Activated naive CD4-positive, alpha-beta T cell treated with anti-CD3 and anti-CD28 coated beads, Interleukin-2, amount 10 ng/mL, durations not matched to agents 7 days and 5 days (primary cell): ENCODE measurements at places on chromosomes 3 and 15.

- DNase-seq, result no peak
These were observed 14.1 kb downstream of the SOX2 start for GRCh38 chr3:181725830-181726229.

- no peak for DNase-seq
These were observed 10.7 kb downstream of the MB21D2 start for GRCh38 chr3:192906940-192907339.

DNA sequence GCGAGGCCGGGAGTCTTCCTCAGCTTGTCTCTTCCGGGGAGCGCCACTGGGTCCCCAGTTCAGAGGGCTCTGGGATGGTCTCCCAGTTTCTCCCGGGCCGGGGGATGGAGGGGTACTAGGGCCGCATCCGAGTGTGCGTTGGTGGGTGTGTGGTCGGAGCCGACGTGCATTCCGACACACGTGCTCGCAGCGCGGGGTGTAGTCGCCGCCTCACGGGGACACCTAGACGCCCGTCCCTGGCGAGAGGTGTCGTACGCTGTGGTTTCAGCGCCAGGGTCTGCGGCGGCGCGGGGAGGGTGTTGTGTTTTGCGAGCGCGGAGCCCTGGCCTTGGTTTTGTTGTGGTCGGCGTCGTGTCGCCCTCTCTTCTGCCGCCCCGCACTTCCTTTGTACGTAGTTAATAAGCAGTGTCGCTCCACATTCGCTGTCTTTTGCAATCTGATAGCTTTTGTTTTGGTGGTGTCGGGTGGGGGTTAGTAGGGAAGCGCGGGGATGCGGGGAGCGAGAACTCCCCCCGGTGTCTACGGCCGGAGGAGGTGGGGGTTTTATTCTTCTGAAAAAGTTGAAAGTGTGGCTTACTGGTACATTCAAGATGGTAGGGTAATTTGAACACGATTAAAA lies 2.2 kb downstream of the IGF1R start:
- peak; percentile 68 for DNase-seq

GRCh38 chr3:50194903-50195500 lies 3.6 kb downstream of the GNAT1 start:
- DNase-seq, result no peak

DNA sequence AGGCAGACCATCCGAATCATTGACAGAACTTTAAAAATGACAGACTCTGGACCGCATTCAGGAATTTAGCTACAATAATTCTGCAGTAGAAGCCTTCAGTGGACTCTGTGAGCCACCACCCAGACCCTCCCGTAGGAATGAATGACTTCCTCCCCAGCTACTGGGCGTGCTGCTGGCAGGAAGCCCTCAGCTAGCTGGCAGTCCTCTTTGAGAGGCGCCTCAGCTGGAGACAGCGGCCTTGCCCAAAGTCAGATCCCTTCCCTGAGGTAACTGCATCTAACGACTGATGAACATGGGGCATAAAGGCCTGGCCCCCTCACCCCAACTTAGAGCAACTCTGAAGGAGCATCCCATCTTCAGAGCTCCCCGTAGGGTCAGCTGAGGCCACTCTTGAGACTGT lies 25.8 kb downstream of the CRABP1 start:
- no peak for DNase-seq

GRCh38 chr3:4466741-4467521 lies at the start of gene SUMF1:
TSS of gene SUMF1 (minus strand) at chr3:4467269. CDS start at chr3:4467245, 24 bp downstream.
- peak; percentile 85 for DNase-seq

DNA sequence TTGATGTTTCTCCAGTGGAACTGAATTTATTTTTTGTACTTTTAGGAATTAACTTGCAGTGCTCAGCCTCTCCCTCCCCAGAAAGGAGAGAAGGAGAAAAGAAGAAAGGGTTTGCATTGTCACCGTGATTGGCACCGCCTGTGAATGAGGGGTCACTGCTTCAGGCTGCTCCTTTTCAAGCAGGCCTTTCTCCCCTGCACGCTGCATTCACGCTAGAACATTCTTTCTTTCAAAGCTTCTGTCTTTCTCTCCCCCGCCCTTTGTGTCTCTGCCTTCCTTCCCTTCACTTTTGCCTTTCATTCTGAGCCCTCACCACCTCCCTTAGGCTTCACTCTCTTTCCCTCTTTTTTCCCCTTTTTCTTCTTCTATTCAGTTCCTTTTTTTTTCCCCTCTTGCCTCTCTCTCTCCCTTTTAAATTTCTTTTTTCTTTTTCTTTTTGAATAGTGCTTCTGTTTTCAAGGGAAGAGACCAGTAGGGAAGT lies 42.4 kb downstream of the ZNF710 start:
- DNase-seq, result no peak

DNA sequence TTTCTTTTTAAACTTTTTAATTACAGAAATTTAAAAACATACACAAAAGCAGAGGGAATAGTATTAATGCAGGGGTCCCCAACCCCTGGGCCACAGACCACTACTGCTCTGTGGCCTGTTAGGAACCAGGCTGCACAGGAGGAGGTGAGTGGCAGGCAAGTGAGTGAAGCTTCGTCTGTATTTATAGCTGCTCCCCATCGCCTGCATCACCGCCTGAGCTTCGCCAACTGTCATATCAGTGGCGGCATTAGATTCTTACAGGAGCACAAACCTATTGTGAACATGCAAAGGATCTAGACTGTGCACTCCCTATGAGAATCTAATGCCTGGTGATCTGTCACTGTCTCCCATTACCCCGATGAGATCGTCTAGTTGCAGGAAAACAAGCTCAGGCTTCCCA lies 22.4 kb downstream of the CCR9 start:
- DNase-seq, result no peak

DNA sequence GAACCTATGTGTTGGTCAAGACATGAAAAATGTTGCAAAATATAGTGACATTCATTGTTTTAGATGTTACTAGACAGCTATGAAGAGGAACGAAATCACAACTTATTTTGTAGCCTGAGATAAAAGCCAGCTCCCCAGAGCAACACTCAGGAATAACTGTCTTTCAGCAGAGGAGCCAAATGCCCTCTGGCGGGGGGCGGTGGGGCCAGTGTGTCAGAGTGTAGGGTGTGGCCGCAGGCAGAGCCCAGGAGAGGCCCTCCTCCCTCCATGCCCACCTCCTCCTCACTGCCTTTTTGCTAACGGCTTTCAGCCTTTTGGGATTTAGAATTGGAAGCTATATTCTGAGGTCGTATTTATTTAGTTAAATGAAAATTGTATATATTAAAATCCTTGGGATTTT lies 16.9 kb downstream of the APOD start:
- no peak for DNase-seq

- peak; percentile 32 for DNase-seq
These were observed 13.1 kb upstream of the BLOC1S6 start for GRCh38 chr15:45573961-45574629.

DNA sequence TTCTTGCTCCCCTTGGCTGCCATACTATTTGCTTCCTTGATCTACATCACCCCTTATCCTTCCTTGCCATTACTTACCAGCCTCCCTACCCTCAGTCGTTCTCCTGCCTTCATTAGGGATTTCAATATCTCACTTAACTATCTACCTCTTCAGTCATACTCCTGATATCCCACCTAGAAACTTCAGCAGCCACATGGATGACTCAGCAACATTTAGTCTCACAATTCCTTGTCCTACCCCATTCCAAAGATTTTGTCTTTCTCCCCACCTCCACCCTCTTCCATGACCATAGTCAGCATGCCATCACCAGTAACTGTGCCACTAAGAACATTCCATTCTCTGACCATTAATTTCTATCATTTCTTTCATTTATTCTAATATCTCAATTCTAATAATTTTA lies 18.4 kb downstream of the UPK1B start:
- no peak for DNase-seq

DNA sequence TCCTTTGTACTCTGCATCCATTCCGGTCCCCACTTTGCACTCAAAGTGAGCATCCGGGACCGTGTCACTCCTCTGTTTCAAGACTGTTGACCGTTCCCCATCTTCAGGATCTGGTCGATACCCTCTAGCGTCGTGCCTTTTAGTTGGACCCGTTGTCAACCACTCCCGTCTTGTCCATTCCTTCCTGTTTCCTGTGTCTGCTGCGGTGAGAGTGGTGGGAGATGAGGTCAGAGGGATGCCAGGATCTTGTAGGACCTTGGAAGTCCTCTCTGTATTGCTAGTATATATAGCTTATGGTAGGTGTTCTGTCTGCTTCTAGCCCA lies 624 bp downstream of the BRK1 start:
- no peak for DNase-seq

GRCh38 chr3:21718161-21718765 lies 32.7 kb downstream of the ZNF385D start:
- no peak for DNase-seq

DNA sequence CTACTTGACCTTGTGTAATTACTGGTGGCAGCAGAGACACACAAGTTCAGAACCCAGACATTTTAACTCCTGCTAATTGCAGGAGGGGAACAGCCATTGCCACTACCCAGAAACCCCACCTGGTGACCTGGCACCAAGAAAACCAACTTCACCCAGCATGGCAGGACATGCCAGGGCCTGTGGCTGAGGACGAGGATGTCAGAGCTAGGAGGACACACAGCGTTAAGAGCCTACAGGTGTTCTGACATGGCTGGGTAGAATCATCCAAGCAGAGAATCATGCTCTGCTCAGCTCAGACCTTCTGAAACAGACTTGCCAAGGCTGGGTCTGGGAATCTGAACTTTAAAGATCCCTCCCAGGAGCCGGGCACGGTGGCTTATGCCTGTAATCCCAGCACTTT lies 11.7 kb upstream of the SPATA12 start:
- DNase-seq, result no peak

- no peak for DNase-seq
These were observed 561.8 kb upstream of the MDFIC2 start for GRCh38 chr3:70874196-70874595.

DNA sequence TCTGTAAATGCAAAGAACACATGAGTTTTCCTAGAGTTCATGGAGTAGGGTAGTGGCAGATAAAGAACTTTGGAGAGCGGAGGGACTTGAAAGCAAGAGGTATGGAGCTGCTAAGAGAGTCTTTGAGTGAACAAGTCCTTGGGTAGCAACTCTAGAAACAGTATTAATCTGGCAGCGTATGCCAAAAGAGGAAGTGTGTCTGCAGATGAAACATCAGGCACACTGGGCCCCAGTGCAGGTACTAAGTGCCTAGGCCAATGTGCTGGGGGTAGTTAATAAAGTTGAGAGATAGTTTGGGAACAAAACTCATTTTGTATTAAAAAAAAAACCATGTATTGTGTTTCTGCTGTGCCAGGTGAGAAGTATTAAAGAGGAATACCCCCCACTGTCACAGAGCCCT lies 223.0 kb upstream of the STRIT1 start:
- DNase-seq, result no peak

- DNase-seq, result peak; percentile 32
These were observed 459.9 kb downstream of the RAP2B start for GRCh38 chr3:153621953-153622352.

DNA sequence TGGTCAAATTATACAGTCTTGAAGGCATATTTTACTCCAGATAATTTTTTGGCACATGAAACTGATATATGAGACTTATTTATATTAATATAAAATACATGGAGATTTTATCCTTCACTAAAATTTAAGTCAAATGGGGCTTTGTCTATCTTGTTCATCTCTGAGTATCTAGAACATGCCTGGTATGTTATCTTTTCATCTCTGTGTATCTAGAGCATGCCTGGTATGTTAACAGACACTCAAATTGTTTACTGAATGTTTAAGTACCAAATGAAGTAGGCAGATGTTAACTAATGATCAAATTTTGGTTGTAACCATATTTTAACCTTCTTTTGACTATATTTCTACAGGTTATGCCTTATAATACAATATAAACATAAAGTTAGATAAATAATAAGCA lies 7.7 kb downstream of the GTF2A2 start:
- DNase-seq, result no peak

DNA sequence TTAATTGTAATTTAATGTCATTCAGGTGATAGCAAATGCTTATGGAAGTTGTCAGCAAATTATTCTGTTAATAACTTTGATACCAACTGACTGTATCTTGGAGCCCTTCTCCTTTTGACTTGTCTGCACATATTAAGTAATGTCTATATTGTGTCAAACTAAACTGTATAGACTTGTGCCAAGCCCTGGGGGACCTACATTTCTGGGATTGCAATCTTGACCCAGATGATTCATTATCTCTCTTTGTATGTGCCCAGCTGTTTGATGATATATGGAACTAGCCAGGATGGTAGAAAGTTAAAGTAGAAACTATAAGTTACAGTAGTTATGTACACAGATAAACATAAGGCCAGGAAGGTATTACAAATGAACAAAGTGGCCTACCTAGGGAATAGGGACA lies 402.8 kb upstream of the RARB start:
- no peak for DNase-seq

GRCh38 chr3:141275032-141275422 lies 43.4 kb downstream of the PXYLP1 start:
- no peak for DNase-seq

- no peak for DNase-seq
These were observed 29.2 kb downstream of the RLBP1 start for GRCh38 chr15:89192136-89192535.

GRCh38 chr15:100902436-100903167 lies 16.6 kb upstream of the LRRK1 start:
- DNase-seq, result no peak

GRCh38 chr3:179168918-179169317 lies 20.8 kb downstream of the PIK3CA start:
- DNase-seq, result no peak
